Stimulated activated CD8-positive, alpha-beta memory T cell treated with anti-CD3 and anti-CD28 coated beads, Interleukin-12 subunit alpha, Interleukin-12 subunit beta, amount 100 ng/mL, for 4 hours (primary cell): ENCODE measurements at places on chromosomes 7 and 10.

DNA sequence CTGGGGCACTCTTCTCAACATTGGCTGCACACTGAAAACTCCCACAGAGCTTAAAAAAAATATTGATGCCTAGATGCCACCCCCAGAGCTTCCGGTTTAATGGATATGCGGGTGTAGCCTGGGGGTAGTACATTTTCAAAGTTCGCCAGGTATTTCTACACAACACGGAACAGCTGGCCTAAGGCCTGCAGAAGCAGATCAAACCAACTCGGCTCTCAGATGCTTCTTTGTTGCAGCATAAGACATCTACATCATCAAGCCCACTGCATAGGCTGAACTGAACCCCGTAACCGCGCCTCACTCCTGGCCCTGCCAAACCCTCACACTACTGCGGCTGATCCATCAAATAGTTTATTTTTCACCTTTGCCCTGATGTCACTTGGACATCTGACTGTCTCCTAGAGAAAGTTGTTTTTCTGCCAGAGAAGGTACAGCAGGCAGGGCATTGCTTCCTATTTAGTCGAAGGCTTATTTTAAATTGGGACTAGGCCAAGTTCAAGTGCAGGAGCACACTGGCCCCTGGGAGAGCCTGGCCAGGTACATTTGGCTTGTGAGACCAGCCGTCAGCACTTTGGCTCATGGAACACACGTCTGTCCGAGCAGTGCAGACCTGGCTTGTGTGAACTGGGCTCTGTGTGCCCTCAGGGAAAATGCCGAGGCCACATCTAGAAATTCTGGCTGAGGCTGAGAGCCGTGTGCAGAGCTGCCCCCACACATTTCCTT lies 113.3 kb downstream of the TACC2 start:
- DNase-seq = no peak

DNA sequence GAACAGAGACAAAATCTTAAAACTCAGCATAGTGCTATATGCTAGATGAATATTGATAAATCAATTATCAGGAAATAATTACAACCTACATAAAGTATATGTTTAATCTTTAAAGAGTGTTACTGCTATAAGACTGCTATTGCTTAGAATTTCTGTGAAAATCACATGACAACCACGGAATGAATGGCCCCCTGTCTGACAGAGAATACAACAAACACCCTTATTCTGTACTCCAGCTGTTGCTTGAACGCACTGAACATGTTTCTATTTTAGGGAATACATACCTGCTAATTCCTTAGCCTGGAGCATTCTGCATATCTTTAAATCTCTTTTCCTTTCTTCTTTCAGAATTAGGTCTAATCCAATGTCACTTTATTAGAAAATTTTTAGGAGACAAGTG lies 452.4 kb upstream of the PHF14 start:
- no peak for DNase-seq

DNA sequence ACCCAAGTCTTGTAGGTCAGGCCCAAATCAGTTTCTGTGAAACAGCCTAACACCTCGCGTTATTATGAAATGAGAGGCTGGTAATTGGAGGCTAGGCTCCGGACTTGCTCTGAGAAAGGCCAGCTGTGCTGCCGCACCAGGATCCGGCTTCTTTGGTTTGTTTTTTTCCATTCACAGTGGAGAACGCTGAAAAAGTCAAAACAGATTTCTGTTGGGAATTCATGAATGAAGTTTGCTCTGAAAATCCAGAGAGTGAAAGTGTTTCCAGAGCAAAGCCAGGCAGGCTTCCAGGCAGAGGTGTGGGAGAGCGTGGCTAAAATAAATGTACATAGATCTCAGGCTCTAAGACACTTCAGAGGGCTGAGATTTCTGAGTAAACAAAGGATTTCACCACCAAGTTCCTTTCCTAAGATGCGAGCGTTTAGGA lies 240.1 kb downstream of the TRIL start:
- DNase-seq = no peak

- DNase-seq = no peak
Measured at GRCh38 chr7:17690030-17690429, 250.3 kb downstream of the SNX13 start.

GRCh38 chr7:29109899-29110298 lies 36.4 kb downstream of the CPVL start:
- no peak for DNase-seq

GRCh38 chr10:116718058-116718457 lies 24.3 kb downstream of the HSPA12A start:
- no peak for DNase-seq

DNA sequence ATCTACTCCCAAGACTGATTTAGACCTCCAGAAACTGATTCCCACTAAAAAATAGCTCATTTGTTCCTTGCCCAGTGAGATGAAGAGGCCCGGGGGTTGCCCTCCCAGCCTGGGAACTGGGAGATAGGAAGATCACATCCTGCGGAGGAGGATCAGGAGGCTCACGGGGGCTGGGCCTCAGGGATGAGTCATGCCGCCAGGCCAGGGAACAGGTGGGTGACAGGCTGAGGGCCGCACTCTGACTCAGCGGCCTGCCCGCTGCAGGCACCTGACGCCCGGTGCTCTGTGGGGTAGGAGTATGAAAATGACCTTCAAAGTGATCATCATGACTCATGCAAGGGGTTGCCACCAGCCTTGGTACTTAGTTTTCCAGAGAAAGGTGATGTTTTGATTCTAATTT lies 104.5 kb upstream of the ZPBP start:
- peak; percentile 39 for DNase-seq

DNA sequence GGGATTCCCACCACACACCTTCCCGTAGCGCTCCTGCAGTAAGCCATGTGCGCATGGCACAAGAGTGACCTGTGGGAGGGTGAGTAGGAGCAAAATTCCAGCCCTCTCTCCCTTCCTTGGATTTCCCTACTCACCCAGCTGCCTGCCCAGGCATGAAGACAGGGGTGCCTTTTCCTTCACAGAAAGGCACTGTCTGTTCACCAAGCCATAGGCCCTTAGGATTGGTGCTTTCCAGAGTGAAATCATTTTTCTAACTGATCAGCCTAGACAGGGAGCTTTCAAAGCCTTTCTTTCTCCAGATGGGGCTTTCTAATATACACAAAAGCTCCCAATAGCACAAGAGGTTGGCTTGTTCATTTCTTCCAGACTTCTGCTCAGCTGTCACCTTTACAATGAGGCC lies 79.7 kb downstream of the CTTNBP2 start:
- no peak for DNase-seq

DNA sequence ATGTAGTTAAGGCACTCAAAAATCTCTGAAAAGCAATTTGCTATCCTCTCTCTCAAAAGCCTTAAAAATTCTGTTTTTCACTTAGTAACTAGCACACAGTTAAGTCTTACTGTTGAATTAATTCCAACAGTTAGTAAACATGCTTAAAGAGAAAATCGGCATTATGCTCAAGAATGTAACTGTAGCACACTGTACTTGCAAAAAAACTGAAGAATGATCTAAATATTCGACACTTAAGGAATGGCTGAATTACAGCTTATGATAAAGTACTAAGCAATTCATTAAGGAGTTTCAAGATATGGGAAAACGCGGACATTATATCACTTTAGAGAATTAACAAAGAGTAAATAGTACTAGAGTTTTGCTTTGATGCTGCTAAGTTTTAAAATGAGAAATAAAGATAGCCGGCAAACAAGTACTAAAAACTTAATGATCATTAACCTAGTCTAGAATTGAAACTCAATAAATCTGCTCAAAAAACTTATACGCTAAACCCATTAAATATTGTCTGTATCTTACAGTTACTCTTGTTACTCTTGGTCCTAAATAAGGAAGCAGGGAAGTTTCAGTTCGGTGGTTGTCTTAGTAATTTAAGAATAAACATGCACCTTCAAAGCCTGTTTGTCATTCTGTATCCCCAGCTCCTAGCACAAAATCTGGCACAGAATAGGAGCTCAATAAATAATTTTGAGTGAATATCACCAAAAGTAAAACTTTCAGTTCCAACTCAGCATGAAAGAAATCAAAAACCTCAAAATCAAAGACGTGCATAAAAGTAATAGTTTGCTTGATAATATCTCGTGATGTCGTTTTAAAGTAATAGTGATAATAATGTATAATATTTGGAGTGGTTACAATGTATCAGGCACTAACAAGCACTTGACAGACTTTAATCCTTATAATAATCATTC lies 1.2 kb downstream of the TRDMT1 start:
- no peak for DNase-seq
